ENCODE measurements at places on chromosomes 2 and 18. TPM values are rescaled to one million over a fixed set of nuclear protein-coding genes. Genes with fewer than 3 reads are reported as not detected.

GALNT5 gene
- total RNA-seq, result not detected

- H3K36me3 ChIP-seq, result peaks cover 9% of the 10 kb centered on the region
- H3K4me1 ChIP-seq, result no peaks in the 10 kb centered on the region
- H3K27ac ChIP-seq, result no peak overlapping the region
Measured at GRCh38 chr2:207939342-207940108, 85.8 kb downstream of the PLEKHM3 start.

PID1 gene
- total RNA-seq, result not detected

PGAP1 gene
- 19.2 TPM for total RNA-seq

- H3K27ac ChIP-seq, result no peak overlapping the region
- H3K36me3 ChIP-seq, result no peaks in the 10 kb centered on the region
- H3K4me1 ChIP-seq, result peaks cover 16% of the 10 kb centered on the region
- no peak for DNase-seq
Measured at GRCh38 chr18:79647307-79647706, 32.3 kb upstream of the CTDP1 start.

DNA sequence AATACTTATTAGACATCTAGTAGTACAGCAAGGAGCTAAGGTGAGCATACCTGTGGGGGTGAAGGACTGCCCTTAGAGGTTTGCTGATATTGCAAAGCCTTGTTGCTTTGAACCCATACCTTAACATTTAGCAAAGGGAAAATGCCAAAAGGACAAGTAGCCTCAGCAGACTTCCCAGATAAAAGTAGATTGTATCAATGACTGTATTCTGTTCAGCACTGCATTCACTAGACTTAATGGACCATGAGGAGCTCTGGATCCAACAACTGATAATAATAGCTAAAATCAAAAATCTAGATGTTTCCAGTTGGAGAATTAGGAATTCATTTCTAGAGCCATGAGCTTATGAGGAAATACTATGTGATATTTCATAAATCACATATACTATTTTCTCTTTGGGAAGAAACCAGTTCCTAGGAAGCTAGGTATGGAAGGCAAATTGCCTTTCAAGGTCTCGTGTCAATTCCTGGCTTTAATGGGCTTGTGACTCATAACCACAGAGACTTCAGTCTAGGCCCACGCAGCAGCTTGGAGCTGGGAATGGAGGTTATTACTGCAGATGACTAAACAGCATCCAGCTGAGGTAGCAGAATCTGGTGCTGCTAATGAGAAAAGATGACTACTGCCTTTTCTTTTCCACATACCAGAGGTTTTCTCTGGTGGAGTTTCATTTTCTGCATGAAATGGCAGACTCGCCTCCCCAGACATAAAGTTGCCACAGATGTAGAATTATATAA lies 191.2 kb upstream of the NABP1 start:
- no peak for DNase-seq
- H3K4me3 ChIP-seq, result no peak overlapping the region
- no peak overlapping the region for H3K27ac ChIP-seq
- peaks cover 3% of the 10 kb centered on the region for H3K4me1 ChIP-seq

DNA sequence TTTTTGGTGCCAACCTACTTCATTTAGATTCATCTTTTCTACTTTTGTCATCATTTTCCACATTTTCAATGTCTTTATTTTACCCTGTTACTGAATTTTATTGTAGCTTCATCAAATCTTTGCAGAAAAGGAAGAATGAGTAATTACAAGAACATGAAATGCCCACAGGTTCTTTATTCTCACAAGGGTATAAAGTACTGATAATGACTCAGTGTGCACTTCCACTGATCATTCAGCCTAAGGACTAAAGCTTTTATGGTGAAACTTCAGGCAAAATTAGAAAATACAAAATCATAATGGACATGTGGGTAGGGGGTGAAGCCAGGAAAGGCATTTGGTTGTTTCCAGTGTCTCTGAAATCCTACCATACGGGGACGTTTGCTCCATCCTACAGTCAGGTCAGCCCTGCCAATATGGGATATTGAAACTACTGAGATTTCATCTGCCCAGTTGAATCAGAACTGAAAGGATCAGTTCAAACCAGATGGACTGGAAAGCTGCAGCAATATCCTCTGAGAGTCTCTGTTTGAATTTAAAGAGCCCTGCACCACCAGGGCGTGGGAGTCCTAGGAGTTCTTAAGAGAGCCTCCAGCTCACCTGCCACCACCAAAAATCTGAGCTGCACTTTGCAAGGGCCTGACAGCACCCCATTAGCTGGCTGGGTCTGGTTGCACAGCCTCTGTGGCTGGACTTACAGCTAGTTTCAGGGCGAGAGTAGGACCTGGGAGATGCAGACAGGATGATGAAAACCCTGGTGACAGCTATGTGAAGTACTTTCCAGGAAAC lies 390.4 kb downstream of the CMPK2 start:
- H3K27me3 ChIP-seq, result peaks cover 8% of the 10 kb centered on the region
- no peak for DNase-seq
- H3K4me3 ChIP-seq, result no peak overlapping the region
- H3K27ac ChIP-seq, result no peak overlapping the region

SOCS6 gene
- 2.2 TPM for total RNA-seq

- no peaks in the 10 kb centered on the region for H3K4me1 ChIP-seq
- no peak overlapping the region for H3K27ac ChIP-seq
- DNase-seq, result no peak
- no peaks in the 10 kb centered on the region for H3K36me3 ChIP-seq
- no peak overlapping the region for H3K4me3 ChIP-seq
Measured at GRCh38 chr2:65675350-65675749, 243.0 kb upstream of the SPRED2 start.

RNU2-63P gene
- total RNA-seq, result 39.1 TPM

STARD6 gene
- not detected for total RNA-seq

- H3K4me3 ChIP-seq, result no peak overlapping the region
- no peak for DNase-seq
- no peaks in the 10 kb centered on the region for H3K4me1 ChIP-seq
- no peaks in the 10 kb centered on the region for H3K27me3 ChIP-seq
Measured at GRCh38 chr2:199991691-199992090, 36.3 kb downstream of the MAIP1 start.

- no peak for DNase-seq
- H3K27me3 ChIP-seq, result no peaks in the 10 kb centered on the region
- no peak overlapping the region for H3K4me3 ChIP-seq
- H3K36me3 ChIP-seq, result no peaks in the 10 kb centered on the region
Measured at GRCh38 chr18:30997223-30997622, 45.3 kb downstream of the DSC3 start.

GRCh38 chr2:171630812-171631626 lies 56.2 kb upstream of the DYNC1I2 start:
- H3K4me1 ChIP-seq, result no peaks in the 10 kb centered on the region
- H3K4me3 ChIP-seq, result no peak overlapping the region
- no peak for DNase-seq
- no peak overlapping the region for H3K27ac ChIP-seq
- no peaks in the 10 kb centered on the region for H3K36me3 ChIP-seq

DNA sequence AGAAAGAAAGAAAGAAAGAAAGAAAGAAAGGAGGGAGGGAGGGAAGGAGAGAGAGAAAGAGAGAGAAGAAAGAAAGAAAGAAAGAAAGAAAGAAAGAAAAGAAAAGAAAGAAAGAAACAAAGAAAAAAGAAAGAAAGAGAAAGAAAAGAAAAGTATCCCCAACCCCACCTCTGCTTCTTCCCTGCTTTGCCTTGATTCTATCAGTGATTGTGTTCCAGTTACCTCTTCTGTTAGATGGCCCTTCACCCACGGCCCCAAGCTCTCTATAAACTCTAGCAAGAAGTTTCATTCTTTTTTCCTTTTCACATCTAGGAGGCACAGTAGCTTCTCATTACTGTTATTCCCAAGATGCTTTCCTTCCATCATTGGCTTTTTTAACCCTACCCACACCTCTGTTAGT lies 1097.5 kb upstream of the ZEB2 start:
- no peaks in the 10 kb centered on the region for H3K27me3 ChIP-seq
- no peak overlapping the region for H3K4me3 ChIP-seq
- no peak for DNase-seq
- H3K4me1 ChIP-seq, result no peaks in the 10 kb centered on the region
- no peaks in the 10 kb centered on the region for H3K36me3 ChIP-seq

DNA sequence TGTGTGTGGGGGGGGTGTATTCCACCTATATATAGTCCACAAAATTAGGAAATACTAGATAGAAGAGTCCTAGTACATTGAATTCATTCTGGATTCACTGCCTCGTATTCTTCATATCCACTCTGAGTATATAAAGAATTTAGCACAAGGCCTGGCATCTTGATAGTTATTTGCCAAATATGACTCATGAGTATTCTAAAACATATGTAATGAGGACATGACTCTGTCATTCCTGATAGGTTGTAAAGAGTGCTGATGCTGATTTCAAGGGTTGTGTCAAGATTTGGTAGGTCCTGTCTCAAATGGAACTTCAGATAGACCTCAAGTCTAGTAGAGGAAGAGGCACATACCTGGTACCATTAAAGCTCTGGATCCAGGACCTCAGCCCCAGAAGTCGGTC lies 173.4 kb upstream of the BOD1L2 start:
- H3K4me1 ChIP-seq, result no peaks in the 10 kb centered on the region
- H3K27ac ChIP-seq, result no peak overlapping the region
- no peak overlapping the region for H3K4me3 ChIP-seq

DNA sequence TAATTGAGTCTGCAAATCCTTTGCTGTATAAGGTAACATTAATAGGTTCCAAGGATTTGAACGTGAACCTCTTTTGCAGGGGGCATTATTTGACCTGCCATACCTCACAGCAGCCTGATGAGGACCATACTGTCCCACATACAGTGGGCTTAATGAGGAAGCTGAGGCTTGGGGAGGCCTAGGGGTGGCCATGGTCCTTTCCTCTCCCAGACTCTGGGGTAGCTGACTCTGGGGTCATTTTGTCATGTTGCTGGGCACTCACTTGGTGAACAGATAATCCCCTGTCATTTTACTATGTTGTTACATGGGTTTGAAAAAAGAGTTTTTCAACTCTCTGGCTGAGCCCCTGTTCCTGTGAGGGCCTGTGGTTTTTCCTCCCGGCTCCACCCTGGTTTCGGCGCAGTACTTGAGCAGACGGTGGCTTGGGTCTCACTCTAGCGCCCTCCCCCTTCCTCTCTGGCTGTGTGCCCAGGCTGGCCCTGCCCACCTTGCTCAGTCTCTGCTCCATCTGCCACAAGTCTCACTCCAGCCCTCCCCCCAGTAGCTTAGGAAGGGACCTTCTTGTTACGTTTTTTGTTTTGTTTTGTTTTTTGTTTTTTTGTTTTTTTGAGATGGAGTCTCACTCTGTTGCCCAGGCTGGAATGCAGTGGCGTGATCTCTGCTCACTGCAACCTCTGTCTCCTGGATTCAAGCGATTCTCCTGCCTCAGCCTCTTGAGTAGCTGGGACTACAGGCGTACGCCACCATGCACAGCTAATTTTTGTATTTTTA lies 21.0 kb downstream of the INPP4A start:
- H3K4me1 ChIP-seq, result peaks cover 85% of the 10 kb centered on the region
- H3K27ac ChIP-seq, result peak overlapping the region; percentile 96
- H3K4me3 ChIP-seq, result peak overlapping the region; percentile 72
- peak; percentile 71 for DNase-seq
- peaks cover 44% of the 10 kb centered on the region for H3K36me3 ChIP-seq

HOXD12 gene
- not detected for total RNA-seq

GRCh38 chr2:95062242-95063085 lies 37.0 kb downstream of the MAL start:
- no peaks in the 10 kb centered on the region for H3K36me3 ChIP-seq
- H3K27ac ChIP-seq, result peak overlapping the region; percentile 63
- no peaks in the 10 kb centered on the region for H3K27me3 ChIP-seq
- DNase-seq, result no peak
- no peak overlapping the region for H3K4me3 ChIP-seq

DNA sequence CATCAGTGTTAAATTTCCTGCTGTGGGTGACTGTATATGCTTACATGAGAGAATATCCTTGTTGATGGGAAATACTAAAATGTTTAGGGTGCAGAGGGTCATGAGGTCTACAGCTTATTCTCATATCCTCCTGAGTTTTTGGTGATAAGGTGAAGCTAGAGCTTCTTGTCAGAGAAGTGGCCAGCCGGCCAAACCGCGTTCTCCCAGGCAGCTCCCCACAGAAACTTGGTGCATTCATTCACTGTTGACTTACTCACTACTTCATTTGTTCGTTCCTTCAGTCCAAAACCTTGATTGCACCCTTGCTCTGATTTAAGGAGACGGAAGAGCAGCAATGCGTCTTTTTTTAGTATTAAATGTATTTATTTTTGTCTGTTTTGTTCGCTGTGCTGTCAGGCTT lies 8.7 kb downstream of the SNED1 start:
- H3K27ac ChIP-seq, result no peak overlapping the region
- H3K4me3 ChIP-seq, result no peak overlapping the region
- peaks cover 32% of the 10 kb centered on the region for H3K4me1 ChIP-seq
- H3K36me3 ChIP-seq, result peaks cover 22% of the 10 kb centered on the region
- no peak for DNase-seq

DNA sequence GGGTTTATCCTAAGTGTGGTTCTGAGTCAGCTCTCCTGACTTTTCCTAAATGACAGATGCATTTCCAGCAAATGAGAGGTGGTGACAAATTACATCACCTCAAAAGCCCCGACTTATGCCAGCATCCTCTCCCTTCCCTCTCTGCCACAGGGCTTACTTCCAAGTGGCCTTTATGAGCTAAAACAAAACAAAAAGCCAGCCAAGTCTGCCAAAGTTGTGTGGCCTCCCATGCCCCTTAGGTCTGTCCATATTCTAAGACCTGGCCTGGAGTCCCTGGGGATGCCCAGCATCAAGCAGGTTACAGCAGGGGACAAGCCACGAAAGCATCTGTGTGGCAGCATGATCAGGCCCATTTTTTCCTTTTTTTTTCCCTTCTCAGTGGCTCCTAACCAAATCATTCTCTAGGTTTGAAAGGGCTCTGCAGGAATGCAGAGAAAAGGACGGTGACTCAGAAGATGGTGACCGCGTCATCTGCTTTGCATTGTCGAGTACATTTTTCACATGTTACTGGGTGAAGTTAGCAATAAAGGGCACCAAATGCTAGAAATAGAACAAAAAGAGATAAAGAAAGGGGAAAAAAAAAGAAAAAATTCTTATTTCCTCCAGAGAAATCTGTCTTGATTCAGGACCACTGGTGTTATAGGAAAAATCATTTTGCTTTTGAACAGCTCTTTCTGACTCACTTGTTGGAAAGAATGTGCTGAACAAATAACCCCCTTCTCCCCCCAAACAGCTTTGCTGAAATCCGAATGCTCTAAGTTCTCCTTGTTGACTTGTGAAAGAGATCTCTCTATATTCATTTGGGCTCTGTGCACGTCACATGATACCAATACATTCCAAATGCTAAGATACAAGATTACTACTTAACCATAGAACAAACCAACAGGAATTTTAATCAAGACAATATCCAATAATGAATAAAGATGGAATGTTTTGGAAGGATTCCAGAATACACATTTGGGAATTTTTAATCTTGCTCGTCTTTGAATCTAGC lies 178.7 kb downstream of the EN1 start:
- H3K36me3 ChIP-seq, result no peaks in the 10 kb centered on the region
- no peak for DNase-seq
- no peak overlapping the region for H3K27ac ChIP-seq
- H3K4me3 ChIP-seq, result no peak overlapping the region
- no peaks in the 10 kb centered on the region for H3K27me3 ChIP-seq

NR4A2 gene
- total RNA-seq, result 47.7 TPM

Measured in activated naive CD8-positive, alpha-beta T cell treated with anti-CD3 and anti-CD28 coated beads for 36 hours (primary cell).